ENCODE measurements at places on chromosomes 3 and 15.
A peak's percentile ranks its signal among the peaks of the same experiment; 100 is the strongest.

DNA sequence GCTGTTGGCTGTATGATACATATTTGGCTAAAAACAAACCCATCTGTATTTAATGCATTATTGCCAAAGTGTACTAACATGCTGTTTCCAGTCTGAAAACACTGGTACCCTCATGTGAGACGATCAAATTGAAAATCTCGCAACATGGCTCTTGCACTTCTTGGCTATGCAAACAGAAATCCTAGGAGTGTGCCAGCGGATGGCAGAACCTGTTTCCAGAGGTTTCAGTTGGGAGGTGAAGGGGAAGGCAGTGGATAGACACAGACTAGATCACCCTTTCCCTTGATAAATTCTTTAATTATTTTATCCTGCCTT is 350.3 kb downstream of the TUSC7 start:
- DNase-seq, result no peak

GRCh38 chr15:93432474-93432873 is 343.5 kb upstream of the RGMA start:
- DNase-seq, result no peak

GRCh38 chr15:88651136-88651732 is 12.4 kb downstream of the ISG20 start:
- DNase-seq, result no peak

GRCh38 chr3:42510325-42510724 is 7.9 kb downstream of the VIPR1 start:
- DNase-seq, result no peak

DNA sequence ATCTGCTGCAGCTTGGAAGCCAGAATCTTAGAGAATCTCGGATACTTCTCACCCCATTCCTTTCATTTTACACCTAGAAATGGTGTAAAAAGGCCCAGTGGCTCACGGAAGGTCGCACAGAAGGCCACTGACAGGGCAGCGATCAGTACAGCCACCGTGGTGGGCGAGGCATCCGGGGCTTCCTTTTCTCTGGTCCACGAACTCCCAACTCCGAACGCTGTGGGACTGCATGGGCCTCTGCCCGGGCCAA is 36.3 kb upstream of the POLG start:
- DNase-seq, result no peak

GRCh38 chr3:196268284-196269163 is 19.0 kb downstream of the PCYT1A start:
- peak; percentile 73 for DNase-seq
